Erythroblast (primary cell): ENCODE measurements at places on chromosomes 7 and 10.

- no peak for DNase-seq
Measured at GRCh38 chr7:30815951-30816644, 44.9 kb downstream of the MINDY4 start.

DNA sequence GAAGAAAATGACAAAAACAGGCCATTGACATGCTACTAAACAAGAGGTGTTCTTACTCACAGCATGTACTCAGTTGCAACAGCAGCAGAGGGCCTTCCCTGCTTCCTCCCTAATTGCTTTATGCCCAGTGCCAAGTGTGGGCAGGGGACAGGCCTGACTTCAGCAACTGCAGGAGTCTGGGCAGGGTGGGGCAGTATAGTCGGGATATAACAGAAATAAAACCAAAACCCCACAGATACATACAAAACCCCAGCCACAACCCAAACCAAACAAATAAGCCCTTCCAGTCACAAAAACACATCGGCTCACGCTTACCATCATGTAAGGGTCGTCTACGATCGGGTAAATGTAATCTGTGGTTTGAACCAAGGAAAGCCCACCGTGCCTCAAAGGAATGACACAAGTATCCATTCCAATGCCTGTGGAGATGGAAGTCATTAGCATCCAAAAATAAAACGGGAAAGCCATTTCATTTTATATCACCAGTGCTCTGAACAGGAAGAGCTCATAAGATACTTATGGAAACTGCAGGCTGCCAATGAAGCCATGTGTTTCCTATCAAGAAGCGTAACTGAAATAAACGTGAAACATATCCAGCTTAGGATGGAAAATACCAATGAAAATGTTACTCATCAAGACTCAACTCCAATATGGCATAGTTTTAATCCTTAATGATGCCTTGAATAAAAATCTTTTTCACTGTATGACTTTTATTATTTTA, 9.5 kb downstream of the SEPHS1 start:
- DNase-seq, result no peak

DNA sequence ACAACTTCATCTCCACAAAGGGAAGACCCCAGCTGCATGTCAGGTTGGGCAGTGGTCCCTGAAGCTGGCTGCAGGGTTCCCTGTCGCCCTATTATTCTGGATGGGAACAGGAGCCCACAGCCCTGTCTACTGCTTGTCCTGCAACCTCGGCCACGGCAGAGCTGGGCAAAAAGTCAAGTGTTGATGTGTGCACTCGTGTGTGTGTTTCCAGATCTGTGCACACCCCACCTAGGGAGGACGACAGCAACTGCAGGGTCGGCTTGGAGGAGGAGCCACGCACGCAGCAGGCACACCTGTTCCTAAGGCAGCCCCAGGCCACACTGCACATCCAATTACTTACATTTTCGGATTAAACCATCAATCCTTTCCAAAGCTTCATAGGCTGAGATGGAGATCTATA, 23.6 kb downstream of the PITRM1 start:
- no peak for DNase-seq

GRCh38 chr7:83937930-83938329, 256.7 kb downstream of the SEMA3A start:
- no peak for DNase-seq

DNA sequence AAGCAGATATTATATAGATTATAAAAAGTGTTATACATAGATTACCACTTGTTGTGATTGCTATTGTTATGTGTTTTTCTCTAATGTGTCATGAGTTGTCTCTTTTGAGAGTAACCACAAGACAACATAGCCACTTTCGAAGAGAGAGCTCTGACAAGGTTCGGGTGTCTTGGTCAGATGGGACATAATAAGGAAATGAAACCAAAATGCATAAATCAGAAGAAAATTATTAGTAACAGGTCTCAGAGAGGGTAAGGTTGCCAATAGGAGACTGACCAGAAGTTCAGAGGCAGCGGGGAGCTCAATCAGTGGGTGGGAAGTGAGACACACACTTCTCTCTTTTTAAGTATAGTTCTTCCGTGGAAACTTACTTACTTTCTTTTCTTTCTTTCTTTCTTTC, 639.2 kb upstream of the POT1 start:
- DNase-seq, result no peak

DNA sequence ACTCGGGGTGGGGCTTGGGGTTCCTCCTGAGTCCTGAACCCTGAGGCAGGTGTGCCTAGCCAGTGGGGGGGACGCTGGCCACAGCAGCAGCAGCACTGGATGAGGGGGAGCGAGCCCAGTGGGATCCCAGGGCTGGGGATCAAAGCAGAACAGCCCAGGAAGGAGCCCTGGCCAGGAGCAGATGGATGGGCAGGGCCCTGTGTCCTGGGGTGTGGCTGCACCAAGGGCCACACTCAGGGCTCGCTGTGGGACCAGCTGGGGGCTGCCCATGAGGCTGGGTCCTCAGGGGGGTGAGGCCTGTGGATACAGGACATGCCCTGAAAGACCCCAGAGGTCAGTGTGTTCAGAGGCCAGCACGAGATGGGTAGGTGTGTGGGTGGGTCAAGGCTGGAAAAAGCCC, 50.9 kb downstream of the STK32C start:
- no peak for DNase-seq
